ENCODE measurements at places on chromosomes 13 and 19.

GRCh38 chr13:22031702-22032286 is 360.9 kb downstream of the FGF9 start:
- no peak for DNase-seq

- no peak for DNase-seq
These were observed 173.5 kb downstream of the KCNRG start for GRCh38 chr13:50188696-50189095.

GRCh38 chr19:40392894-40393517 is 3.0 kb upstream of the HIPK4 start:
- DNase-seq: no peak

GRCh38 chr13:49248622-49249002 is 887 bp downstream of the CDADC1 start:
- no peak for DNase-seq

DNA sequence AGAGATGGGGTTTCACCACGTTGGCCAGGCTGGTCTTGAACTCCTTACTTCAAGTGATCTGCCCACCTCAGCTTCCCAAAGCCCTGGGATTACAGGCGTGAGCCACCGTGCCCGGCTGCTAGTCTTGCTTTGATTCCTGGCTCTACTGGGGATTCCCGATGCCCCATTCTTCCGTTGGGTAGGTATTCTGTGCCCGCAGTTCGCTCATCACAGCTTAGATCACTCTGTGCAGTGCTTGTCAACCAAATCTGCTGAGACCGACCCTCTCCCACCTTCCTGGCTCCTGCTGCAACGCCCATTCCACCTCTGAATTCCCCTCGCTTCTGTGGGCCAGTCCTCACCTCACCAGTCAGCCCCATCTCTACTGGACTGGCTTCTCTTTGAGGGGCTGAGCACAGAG is 4.6 kb upstream of the ZNF414 start:
- DNase-seq: no peak

GRCh38 chr13:100790405-100790804 is 115.8 kb upstream of the TMTC4 start:
- no peak for DNase-seq

GRCh38 chr13:94123557-94123956 is 355.9 kb downstream of the DCT start:
- DNase-seq: no peak

DNA sequence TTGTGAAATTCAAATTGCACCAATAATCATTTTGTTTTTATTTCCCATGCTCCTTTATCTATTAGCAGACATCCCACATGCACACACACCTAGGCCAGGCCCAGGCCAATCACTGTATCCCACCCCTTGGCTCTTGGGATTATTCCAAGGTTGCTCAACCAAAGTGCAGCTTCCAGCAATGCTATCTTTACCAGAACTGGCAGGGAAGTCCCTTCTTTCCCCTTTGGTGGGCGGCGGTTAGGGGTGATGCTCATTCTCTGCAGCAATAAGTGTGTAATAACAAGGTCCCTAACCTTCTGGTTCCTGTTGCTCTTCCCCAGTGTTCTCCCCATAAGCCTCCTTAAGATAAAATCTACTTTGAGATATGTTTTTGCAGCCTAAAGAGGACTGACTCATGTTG is 18.3 kb upstream of the KCTD12 start:
- no peak for DNase-seq

- DNase-seq: no peak
These were observed 1033.6 kb downstream of the SLITRK5 start for GRCh38 chr13:88704600-88705275.

- no peak for DNase-seq
These were observed 22.9 kb downstream of the BICRA start for GRCh38 chr19:47631681-47632446.

DNA sequence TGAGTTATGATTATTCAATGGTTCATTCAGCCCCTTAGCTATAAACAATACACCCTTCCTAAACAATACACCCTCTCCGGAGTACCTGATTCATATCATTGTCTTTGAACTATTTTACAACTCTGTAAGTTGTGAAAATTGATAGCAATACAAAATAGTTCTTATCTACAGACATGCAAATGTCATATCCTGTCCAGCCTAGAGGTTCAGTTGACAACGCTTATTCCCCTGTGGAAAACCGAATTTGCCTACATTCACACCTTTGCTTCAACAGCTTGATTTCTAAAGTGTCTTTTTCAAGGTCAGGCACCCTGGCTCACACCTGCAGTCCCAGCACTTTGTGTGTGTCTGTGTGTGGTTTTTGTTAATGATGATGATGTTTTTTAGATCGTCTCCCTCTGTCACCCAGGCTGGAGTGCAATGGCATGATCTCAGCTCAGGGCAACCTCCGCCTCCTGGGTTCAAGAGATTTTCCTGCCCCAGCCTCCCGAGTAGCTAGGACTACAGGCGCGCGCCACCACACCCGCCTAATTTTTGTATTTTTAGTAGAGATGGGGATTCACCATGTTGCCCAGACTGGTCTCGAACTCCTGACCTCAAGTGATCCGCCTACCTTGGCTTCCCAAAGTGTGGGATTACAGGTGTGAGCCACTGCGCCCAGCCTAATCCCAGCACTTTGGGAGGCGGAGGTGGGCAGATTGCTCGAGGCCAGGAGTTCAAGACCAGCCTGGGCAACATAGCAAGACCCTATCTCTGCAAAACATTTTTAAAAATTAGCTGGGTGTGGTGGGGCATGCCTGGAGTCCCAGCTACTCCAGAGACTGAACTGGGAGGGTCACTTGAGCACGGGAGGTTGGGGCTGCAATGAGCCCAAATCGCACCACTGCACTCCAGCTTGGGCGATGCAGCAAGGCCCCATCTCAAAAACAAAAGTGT is 9.6 kb downstream of the C19orf53 start:
- no peak for DNase-seq

GRCh38 chr13:59303433-59303832 is 860.3 kb downstream of the DIAPH3 start:
- DNase-seq: no peak

DNA sequence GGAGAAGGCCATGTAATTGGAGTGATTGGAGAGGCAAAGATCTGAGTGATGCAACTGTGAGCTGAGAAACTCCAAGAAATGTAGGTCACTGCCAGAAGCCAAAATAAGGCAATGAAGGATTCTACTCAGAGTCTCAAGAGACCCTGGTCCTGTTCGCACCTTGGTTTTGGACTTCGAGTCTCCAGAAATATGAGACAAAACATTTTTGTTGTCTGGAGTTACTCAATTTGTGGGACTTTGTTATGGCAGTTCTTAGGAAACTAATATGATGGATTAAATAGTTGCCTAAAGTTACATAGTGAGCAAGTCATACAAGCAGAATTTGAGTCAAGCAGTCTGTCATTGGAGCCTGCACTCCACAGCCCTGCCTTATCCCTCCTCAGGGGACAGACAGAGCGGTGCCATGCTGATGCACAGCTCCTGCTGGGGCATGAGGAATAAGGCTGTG is 104.2 kb downstream of the ITGBL1 start:
- no peak for DNase-seq
